ACHN (cell line): ENCODE measurements at places on chromosomes 16 and 17.
A peak's percentile ranks its signal among the peaks of the same experiment; 100 is the strongest.

- DNase-seq: no peak
Observed at GRCh38 chr17:63040816-63041215, 74.8 kb downstream of the TANC2 start.

GRCh38 chr16:60206516-60206915 is 1472.4 kb upstream of the GOT2 start:
- DNase-seq: no peak

GRCh38 chr17:79545251-79546005 is 65.4 kb downstream of the RBFOX3 start:
- DNase-seq: no peak

DNA sequence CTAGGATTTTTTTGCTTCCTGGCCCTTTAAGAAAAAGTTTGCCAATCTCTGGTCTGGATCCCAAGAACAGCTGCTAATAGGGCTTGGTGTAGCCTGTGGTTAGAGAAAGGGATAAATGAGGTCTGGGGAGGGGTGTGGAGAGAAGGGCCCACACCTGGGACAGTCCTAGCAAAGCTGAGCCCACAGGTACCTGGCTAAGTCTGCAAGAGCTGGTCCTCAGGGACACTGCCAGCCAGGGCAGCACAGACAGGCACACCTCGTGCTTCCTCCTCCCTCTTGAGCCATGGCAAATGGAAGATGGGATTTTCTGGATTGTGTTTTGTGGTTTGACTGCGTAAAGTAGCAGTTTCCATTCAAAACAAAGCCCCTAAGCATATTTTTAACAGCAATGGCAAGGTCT is 217.5 kb downstream of the SOX9 start:
- no peak for DNase-seq

DNA sequence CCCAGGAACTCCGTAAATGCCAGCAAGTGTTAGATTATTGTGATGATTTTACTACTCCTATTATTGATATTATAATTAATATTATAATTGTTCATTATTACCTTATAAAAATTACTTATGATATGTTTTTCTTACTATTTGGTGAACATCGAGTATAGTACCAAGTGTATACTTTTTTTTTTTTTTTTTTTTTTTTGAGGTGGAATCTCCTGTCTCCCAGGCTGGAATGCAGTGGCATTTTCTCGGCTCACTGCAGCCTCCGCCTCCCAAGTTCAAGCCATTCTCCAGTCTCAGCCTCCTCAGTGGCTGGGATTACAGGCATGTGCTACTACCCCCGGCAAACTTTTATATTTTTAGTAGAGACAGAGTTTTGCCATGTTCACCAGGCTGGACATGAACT is 347.0 kb downstream of the WWOX start:
- DNase-seq: no peak

DNA sequence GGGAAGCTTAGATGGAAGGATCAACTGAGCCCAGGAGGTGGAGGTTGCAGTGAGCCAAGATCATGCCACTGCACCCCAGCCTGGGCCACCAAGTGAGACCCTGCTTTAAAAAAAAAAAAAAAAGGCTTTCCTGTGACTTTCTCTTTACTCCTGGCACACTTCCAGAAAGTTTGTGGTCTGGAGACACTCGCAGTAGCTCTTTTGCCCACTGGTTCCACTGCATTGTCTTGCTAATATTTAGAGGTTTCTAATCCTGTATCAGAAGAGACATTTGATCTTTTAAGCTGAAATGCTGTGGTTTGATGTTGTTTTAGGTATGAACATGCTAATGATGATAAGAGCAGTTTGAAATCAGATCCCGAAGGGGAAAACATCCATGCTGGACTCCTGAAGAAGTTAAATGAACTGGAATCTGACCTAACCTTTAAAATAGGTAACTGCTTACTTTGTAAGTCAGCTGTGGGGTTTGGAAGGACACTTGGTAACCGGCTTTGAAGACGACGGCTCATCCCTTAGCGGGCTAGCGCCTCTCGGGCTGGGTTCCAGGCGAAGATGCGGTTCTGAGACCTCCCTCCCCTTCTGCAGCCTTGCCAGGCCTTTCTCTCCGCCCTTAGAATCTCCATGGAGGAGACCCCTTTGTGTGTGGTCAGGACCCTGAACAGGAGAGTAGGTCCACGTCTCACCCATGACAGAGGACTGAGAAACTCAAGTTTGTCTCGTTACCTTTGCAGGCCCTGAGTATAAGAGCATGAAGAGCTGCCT is 23.1 kb downstream of the NTAN1 start:
- peak; percentile 62 for DNase-seq

GRCh38 chr16:67882374-67883145 is 2.1 kb upstream of the NRN1L start:
- no peak for DNase-seq

DNA sequence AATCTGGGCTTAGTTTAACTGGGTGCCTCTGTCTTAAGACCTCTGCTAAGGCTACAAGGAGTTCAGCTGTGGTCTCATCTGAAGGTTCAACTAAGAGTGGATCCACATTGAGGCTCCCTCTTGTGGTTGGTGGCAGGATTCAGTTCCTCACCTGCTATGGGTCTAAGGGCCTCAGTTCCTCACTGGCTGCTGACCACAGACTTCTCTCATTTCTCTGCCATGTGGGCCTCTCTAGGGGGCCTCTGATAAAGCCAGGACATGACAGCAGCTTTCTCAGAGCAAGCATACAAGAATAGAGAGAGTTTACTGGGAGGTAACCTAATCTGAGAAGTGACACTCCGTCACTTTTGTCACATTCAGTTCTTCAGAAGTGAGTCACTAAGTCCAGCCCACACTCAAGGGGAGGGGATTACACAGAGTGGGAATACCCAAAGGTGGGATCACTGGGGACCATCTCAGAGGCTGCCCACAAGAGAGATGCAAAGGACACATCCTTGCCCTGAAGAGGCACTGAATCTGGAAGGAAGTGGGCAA is 19.2 kb upstream of the ABAT start:
- peak; percentile 57 for DNase-seq

DNA sequence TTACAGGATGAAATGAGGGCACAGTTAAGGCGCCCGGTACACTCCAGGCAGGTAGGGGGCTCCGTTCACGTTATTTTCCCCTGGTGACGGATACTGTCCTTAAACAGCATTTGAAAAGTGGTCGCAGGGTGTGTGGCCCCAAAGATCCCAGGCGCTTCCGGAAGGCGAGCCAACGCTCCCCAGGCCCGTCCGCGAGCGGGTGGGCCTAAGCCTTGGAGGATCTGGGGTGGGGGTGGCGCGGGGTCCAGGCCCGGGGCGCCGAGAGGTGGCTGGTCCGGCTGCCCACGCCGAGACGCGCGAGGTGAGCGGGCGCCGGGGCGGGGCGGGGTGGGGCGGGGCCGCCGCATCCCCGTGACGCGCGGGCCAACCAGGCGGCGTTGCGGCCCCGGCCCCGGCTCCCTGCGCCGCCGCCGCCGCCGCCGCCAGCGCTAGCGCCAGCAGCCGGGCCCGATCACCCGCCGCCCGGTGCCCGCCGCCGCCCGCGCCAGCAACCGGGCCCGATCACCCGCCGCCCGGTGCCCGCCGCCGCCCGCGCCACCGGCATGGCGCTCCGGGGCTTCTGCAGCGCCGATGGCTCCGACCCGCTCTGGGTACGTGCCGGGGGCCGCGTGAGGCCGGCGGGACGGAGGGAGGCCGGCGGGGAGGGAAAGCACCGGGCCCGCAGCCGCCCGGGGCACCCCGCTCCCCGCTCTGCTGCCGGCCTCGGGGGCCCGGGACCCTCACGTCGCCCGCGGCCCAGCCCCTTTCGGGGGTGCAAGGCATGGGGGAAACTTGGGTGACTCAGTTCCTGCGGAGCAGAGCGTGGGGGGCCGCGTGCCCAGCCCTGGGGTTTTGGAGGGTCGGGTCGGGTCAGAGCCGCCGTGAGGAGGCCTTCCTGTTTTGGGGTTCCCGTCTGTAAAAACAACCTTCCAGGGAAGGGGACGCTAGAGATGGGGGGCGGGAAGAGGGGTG is at the start of gene ABCC1:
TSS of gene ABCC1 (plus strand) at position 407 of the 951 bp plus-strand sequence. CDS start at position 543, 136 bp downstream.
- peak; percentile 61 for DNase-seq

- DNase-seq: no peak
Observed at GRCh38 chr17:75459590-75460267, 3.3 kb downstream of the TMEM94 start.

DNA sequence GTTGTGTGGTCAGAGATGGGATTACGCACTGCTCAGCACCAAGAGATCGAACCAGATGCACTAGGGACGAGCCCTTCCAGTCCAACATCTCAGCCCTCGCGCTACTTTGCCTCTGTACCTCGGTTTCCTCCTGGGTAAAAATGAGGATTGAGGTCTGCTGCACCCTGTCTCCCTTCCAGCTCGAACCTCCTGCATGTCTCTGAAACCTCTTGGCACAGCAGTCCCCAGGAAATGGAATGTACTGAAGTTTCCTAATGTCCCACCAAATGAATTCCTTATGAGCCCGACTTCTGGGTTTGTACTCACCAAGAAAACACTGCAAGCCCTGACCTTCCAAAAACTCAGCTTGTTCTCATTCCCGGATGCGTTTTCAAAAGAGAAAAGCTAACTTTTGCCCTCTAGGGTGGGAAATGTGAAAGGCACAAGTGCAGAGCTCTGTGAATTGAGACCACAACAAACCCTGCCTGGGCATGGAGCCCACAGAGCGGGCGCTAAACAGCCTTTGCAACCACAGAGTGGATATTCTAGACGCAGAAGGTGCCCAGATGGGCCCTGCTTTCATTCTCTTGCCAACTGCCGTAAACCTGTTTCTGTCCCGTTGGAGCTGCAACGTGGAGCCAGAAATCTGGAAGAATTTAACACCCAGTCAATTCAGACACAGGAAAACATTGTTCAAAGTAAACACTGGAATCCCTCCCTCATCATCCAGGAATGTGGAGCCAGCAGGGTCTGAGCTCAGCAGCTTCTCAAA is 10.3 kb downstream of the CDRT4 start:
- DNase-seq: no peak

DNA sequence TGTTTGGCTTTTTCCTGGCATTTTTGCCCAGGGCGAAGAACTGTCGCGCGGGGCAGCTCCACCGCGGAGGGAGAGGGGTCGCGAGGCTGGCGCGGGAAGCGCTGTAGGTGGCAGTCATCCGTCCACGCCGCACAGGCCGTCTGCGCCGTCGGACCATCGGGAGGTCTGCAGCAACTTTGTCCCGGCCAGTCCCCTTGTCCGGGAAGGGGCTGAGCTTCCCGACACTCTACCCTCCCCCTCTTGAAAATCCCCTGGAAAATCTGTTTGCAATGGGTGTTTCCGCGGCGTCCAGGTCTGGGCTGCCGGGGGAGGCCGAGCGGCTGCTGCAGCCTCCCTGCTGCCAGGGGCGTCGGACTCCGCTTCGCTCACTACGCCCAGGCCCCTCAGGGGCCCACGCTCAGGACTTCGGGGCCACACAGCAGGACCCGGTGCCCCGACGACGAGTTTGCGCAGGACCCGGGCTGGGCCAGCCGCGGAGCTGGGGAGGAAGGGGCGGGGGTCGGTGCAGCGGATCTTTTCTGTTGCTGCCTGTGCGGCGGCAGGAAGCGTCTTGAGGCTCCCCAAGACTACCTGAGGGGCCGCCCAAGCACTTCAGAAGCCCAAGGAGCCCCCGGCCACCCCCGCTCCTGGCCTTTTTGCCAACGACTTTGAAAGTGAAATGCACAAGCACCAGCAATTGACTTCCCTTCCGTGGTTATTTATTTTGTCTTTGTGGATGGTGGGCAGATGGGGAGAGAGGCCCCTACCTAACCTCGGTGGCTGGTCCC is 2.3 kb upstream of the CBX4 start:
- no peak for DNase-seq

- DNase-seq: no peak
Observed at GRCh38 chr17:62083651-62084050, 18.6 kb upstream of the MED13 start.

GRCh38 chr17:80097127-80097621 is 4.2 kb upstream of the GAA start:
- no peak for DNase-seq

GRCh38 chr17:35912942-35913341 is 17.6 kb downstream of the RDM1 start:
- DNase-seq: no peak

DNA sequence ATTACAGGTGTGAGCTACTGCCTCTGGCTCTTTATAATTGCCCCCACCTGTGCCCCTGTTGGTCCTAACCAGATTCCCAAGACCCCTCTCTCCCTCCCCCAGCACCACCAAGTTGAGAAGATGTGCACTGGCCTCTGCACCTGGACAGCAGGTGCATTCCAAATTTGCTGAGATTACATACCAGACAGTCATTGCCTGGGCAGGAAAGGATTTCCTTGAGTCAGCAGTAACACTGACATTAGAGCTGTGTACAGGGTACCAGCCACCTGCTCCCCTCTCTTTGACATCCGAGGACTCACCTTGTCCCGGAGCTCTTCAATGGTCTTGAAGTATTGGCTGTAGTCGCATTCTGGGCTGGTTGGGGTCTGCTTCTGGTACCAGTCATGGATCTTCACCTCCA is 659 bp downstream of the KRT15 start:
- no peak for DNase-seq

DNA sequence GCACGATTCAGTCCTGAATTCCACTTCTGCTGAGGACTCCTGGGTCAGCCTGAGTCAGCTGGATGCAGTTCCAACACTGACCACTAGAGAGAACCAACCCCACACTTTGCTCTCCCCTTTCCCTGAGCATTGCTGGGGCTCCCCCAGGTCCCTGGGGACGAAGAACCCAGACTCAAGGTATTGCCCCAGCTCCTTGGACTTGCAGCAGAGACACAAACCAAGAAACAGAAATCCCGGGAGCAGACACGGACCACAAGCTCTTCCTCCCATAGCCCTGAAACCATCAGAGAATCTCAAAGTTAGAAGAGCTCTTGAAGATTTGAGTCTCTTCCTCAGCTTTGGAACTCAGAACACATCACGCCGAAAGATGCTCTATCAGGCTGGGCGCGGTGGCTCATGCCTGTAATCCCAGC is 678 bp upstream of the GH1 start:
- peak; percentile 65 for DNase-seq

GRCh38 chr17:28760601-28761562 is 17.1 kb downstream of the TRAF4 start:
- DNase-seq: no peak
